ENCODE measurements at places on chromosomes 1 and 21.

DNA sequence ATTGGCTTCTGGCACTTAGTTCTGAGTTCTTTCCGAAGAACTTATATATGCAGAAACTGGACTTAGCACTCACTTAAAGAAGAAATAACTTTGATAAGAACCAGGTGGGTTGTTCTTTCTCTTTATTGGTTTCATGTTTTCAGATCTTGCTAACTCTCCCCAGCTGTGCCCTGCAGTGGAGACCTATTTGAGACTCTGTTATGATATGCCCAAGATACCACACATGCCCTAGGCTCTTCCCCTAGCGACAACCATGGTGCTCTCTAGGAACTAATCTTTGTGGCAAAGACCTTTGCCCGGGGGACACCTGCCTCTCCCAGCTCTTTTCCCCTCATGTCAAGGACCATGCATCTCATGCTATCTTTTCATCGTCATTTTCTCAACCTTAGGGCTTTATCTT is 128.8 kb downstream of the PBX1 start:
- DNase-seq: no peak

- DNase-seq: no peak
These were observed 33.3 kb downstream of the RCC2 start for GRCh38 chr1:17405898-17406759.

DNA sequence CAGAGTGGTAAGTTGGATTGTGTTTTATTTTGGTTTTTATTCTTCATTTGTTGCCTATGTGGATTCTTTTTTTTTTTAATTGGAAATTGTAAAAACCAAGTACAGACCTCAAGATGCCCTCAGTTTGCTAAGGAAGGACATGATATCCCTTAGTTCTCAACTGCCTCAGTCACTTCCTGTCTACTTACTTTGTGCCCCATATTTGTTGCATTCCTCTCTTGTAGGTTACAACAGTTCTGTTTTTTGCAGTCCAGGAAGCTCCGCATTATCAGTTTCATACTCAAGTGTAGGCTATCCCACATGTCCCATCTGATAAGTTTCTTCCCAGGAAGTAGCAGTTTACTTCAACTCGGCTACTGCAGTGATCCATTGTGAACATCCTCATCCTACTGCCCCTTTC is 82.0 kb downstream of the RPAP2 start:
- DNase-seq: no peak

DNA sequence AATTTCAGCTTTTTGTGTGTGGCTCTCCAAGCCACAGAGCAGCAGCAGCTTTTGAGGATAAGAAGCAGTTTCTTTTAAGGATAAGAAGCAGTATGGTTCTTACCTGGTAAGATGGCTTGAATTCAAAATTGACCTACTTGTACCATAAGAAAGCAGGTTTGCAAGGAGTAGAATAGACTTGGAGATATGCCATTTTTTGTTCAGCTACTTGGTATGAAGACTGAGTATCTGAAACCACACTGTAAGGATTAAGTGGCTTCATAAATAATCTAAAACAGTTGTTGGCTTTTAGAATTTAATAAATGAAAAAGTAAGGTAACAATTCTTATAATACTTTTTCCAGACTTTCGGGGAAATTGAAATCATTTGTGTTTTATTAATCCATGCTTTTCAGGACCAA is 74.2 kb downstream of the ATF6 start:
- no peak for DNase-seq

DNA sequence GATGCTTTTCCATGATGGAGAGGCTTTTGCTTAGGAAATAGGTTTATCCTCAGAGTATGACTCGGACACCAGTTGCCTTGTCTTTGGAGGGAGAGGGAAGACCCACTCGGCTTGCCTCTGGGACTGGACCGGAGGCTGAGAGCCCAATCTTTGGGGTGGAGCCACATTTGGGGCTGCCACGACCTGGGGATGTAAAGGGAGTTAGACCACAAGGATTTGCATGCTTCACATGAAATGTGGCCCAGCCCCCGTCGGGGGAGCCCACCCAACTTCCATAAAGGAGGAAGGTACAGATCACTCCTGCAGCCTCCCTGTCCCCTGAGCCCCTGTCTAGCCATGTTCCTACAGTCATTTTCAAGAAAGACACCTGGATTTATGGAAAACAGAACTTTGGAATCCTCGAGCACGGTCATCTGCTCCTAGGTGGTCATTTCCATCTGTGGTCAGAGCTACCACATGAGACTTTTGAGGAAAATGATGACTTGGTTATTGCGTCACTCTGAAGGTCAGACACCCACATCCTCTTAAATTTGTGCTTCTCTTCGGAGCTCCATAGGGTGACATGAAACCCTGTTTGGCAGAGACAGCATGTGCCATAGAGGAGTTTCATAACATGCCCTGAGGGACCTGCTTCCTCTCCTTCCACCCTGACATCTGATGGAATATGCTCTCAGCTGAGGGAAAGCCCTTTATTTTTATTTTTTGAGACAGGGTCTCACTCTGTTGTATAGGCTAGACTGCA is 99.4 kb upstream of the SLC45A1 start:
- DNase-seq: no peak

DNA sequence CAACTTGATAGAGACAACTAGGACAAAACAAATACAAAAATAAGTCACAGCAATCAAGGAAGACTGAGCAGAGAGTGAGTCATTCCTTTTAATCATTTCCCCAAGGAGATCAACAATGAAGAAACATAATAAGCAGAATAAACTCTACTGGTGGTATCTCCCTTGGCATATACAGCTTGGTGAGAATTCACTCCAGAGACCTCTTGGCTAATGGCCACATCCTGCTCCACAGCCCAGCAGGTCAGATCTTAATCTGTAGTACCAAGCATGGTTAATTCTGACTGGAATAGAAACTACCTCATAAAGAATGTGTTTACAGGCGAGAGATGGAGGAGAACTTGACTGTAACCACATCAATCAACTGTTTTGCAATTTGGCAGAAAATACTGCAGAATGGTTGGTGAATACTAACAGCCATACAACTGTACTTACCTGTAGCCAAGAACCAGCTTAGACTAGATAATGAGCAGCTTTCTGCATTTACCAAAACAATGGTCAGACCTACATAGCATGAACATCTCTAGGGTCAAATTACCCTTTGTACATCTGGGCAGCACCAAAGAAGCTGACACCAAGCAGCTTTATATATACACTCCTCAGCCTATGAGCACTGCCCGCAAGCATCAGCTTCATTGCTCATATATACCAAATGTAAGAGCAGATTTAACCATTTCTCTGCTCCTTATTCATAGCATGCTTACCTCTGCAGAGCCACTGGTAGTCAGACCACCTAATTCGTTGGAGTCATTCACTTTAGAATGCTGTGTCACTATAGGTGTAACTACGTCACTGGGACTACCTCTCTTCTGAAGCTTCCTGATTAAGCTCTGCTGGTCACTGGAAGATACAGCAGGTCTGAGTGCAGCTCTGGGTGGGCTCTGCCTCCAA is 51.0 kb downstream of the KIAA0319L start:
- no peak for DNase-seq

DNA sequence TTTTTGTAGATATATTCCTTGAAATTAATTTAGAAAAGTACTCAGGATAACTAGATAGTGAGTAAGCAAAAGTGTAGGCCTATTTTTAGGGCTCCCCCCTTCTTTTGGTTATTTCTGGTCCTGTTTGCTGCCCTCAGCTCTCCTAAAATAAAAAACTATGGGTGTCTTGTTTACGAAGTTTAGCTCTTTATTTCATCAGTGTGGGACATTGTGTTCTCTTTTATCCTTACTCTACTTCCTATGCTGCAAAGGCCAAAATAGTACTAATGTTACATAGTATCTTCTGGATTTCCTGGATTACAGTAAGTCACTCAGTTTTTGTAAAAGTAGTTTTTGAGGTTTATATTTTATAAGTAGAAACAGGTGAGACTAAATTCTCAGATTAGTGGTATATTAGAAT is 15.4 kb downstream of the CEP350 start:
- no peak for DNase-seq

- DNase-seq: no peak
These were observed 140.6 kb downstream of the PEX14 start for GRCh38 chr1:10615332-10615731.

GRCh38 chr1:172727956-172728603 is 69.2 kb downstream of the FASLG start:
- no peak for DNase-seq

- DNase-seq: peak; percentile 62
These were observed 12.6 kb upstream of the CHI3L2 start for GRCh38 chr1:111214884-111215283.

- DNase-seq: no peak
These were observed 8.5 kb upstream of the WDR47 start for GRCh38 chr1:109050228-109050995.

- DNase-seq: no peak
These were observed 46.7 kb downstream of the KIFAP3 start for GRCh38 chr1:170027760-170028159.

GRCh38 chr1:210516092-210516656 is 187.5 kb downstream of the HHAT start:
- DNase-seq: no peak

DNA sequence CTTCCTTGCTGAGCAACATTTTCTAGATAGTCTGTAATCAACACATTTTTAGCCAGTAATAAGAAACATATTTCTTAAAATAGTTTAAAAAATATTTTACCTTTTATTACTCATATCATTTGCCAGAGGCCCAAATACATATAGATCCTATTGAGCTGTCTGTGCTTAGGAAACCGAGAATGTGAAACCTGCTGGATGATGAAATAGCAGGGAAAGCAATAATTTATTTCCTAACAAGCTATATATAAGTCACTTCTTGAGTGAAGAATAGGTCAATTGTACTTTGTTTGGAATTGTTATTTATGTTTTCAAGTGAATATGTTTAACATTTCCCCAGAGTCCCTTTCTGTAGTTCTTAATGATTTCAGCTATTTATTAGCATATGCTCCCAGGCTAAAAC is 339.9 kb upstream of the TMPRSS15 start:
- DNase-seq: no peak
